Stimulated activated CD4-positive, alpha-beta T cell treated with anti-CD3 and anti-CD28 coated beads, TNF-alpha, amount 100 ng/mL, for 48 hours (primary cell): ENCODE measurements at places on chromosomes 7 and 10.

- no peak for DNase-seq
Measured at GRCh38 chr7:150383710-150384397, 4.7 kb downstream of the ZNF775 start.

- DNase-seq = no peak
Measured at GRCh38 chr7:141358386-141358785, 192.8 kb upstream of the AGK start.

- no peak for DNase-seq
Measured at GRCh38 chr10:75632805-75633462, 201.5 kb downstream of the LRMDA start.

DNA sequence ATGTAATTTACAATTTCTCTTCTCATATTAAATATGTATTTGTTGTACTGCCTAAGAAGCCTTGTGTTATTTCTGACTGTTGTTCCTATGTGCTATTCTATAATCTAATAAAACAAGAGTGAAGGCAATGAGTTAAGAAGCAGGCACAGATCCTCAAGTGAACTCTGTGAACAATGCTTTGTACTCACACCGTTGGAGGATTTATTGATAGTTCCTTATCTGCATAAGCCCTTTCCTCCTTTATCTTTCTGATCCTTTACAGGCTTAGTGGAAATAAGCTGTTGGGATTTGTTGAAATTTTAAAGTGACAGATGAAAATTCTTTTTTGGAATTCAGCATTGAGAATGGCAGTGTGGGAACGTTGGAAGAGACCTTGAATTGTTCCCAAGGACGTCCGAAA is 329.6 kb upstream of the NPVF start:
- no peak for DNase-seq

DNA sequence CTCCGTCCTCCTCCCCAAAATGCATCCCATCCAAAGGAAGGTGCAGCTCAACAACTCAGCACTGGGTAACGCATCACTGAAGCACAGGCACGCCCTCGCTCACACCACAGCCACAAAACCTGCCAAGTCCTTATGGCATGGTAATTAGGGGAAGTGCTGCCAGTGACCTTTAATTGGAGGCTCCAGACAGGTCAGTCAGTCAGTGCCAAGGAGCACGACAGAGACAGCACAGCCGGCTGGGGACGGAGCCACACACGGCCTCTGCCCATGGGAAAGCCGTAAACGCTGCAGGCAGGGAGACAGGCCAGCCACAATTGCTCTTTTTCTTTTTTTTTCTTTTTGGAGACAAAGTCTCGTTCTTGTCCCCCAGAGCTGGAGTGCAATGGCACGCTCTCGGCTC is 146.5 kb downstream of the MAD1L1 start:
- DNase-seq = no peak

DNA sequence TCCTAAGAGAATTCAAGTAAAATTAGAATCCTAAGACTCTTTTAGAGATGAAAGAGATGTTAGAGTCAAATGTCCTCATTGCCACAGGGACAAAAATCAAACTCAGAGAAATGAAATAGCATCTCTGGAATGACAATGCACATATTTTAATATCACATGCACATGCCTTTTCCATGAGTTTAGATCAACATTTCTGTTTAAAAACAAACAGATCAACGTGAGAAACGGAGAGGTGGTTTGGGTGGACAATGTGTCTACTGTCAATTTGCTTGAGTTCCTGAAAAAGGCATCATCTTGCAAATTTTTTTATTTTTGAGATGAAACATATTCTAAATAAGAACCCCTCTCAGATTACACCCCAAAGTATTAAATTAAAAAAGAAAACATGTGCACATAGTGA is 130.0 kb downstream of the CHRM2 start:
- DNase-seq = no peak

DNA sequence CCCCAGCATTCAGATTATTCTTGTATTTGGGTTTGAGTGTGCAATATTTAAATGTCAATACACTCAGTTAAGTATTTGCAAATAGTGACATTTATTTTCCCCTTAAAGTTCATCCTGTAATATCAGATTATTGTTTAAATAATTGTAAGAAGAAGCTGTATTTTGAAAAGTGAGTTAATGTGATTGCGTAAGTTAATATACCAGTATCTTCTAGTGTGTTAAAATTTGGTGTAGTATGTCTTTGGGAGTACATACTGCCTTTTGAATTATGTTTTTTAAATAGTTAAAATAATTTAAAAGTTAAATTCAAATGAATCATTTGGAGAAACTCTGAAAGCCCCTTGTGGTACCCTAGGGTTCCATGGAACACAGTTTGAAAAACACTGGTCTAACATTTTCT is 28.6 kb downstream of the LRMDA start:
- no peak for DNase-seq

GRCh38 chr7:124071843-124072242 is 39.0 kb upstream of the TMEM229A start:
- DNase-seq = no peak

- no peak for DNase-seq
Measured at GRCh38 chr7:80357530-80357929, 154.3 kb downstream of the GNAT3 start.

- no peak for DNase-seq
Measured at GRCh38 chr10:70690589-70690988, 18.3 kb downstream of the ADAMTS14 start.

GRCh38 chr7:131495669-131496498 is 60.5 kb downstream of the PODXL start:
- no peak for DNase-seq

- DNase-seq = no peak
Measured at GRCh38 chr7:104823177-104823576, 190.8 kb upstream of the KMT2E start.

DNA sequence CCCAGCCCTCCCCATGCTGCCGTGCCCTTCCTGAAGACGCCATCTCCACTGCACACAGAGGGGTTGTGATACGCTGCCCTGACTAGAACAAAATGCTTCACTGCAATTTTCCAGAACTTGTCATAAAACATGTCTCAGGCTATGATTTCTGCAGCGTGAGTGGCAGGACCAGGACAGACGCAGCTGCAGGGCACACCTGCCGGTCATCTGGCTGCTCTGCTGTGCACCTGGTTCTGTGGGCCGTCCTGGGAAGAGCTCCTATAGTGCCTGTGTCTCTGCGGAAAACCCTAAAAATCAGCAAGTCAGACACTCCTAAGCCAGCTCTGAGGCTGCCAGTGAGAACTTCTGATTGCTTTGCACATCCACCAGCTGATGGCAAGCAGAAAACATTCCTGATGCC is 39.7 kb upstream of the DIP2C start:
- no peak for DNase-seq

DNA sequence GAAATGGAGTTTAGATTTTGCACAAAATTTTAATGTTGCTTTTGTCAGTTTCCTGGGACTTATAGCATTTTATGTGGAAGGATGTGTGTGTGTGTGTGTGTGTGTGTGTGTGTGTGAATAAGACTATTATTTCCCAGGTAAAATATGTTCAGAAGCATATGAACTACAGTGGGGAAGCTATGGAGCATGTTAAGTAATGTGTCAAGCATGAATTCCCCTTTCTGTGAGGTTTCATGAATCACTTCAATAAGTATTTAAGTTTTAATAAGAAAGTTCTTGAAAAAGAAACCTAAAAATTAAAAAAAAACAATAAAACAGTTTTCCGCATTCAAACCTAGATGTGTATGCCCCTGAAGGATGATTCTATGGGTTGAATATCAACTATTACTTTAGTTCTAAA is 693 bp downstream of the CREB5 start:
- DNase-seq = no peak

DNA sequence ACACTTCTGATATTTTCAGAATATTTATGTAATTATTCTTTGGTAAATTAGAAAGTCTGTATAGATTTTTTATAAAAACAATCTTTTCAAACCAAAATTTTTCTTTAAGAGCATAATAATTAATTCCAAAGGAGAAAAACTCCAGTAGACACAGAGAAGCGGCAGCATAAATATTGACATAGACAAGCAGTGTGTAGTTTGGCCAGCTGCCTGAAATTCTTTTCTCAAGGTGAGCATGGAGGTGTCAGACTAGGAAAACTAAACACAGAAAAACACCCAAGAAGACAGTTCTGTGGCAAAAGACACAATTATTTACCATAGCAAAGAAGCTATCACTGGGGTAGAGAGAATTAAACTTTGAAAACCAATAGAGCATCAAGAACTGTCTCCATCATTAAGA is 82.4 kb downstream of the KLF6 start:
- DNase-seq = no peak
